Activated T-helper 1 cell treated with anti-CD3 and anti-CD28 coated beads, Interleukin-2, amount 50 U/mL, for 16 hours (primary cell): ENCODE measurements at places on chromosomes 7 and 10.

DNA sequence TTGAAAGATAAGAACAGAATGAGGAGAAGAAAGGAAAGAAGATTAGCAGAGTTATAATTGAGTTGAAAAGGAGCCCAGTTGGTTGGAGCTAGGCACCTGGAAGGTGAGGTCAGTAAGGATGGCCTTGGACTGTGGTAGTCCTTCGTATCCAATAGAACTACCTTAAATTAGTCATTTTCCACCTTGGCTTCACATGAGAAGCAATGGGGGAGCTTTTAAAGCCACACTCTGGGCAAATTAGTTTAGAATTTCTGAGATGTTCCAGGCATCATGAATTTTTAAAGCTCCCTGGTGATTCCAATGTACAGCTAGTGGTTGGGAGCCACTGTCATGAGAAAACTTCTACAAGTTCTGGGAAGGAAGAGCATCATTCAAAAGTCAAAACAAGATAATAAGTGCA, 27.3 kb upstream of the CYP3A5 start:
- DNase-seq, result no peak

- DNase-seq, result no peak
These were observed 58.2 kb downstream of the BPGM start for GRCh38 chr7:134704827-134705226.

DNA sequence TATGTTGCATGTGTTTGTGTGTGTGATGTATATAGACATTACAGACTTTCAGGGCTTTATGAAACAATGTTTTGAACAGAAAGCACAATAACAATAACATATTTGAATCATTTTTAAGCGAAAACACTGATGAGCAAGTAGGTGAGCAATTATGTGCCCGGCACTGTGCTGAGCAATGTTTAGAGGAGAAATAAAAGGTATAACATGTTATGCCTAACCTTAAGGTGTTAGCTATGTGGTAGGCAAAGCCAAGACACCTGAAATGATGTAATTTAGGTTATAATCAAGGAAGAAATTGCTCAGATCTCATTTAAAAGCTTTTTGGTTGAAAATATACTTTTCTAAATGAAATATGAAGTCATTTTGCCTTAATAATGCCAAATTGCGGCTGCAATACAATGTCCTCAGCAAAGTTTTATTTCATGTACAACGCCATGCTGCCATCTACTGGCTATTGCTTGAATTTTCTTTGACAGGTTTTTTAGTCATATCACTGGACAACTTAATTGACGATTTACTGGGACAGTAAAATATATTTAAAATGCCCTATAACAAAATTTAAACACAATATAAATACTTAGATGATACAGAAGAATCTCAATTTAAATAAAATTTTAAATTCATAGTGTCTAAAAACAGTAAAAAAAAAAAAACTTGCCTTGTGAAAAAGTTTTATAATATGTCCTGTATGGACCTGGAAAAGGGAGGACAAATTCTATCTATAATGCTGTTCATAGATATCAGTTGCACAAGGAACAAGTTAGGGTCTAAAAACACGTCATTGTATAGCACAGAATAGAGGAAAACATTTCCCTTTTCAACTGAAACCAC, 131.1 kb upstream of the CDK1 start:
- no peak for DNase-seq

DNA sequence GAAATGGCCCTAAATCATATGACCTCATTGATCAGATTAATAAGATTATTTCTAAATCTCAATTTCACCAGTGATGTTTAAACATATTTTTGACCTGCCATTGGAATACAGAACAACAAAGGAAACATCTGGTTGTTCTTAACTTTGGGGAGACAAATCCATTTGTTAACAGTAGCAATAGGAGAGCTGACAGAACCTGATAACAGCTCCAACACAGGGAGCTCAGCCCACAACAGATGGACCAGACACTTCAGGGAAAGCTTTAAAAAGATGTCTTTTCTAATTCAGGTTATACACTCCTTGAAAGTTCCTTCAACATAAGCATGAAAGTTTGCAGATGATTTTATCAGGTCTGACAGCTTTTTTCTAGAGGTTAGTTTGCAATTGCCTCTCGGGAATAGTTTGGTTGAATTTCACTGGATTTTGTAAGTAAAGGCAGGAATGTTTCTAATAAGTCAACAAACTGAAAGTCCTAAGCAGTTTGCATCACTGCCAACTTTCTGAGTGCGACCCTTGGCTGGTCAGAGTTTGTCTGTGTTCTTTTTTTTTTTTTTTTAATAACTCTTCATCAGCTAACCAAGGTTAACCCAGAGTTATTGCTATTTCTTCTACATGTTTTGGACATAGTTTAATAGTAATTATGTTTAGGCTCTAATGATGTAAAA, 6.5 kb upstream of the MET start:
- no peak for DNase-seq

DNA sequence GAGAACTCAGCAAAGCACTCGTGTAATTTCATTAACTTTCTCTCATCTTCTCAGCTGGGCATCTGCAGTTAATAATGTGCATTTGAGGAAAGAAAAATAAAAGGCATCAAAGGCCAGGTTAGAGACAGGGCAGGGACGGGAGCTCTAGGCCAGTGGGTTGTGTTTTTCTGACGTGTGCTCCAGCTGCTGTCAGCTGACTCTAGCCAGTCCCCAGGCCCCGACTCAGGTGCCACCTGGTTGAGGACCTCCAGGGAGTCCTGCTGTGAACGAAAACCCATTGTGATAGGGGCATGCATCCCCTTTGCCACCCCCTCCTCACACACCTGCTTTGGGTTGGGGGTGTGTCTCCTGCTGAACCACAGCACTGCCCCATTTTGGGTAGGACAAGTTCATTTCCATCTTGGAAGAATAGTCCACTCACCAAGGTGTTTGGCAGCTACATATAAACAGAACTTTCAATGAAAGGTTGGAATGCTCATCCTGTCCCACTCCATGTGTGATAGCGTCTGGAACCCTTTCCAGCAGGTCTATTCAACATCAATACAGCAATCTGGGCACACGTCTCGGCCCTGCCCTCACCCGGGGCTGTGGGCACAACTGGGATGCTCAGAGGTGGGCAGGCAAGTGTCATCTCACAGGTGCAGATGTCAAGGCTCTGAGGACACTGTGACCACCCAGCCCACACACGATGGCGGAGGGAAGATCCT, 146.1 kb upstream of the FAM20C start:
- DNase-seq, result no peak

GRCh38 chr7:149764481-149765398, 8.6 kb downstream of the ZNF467 start:
- DNase-seq, result no peak

DNA sequence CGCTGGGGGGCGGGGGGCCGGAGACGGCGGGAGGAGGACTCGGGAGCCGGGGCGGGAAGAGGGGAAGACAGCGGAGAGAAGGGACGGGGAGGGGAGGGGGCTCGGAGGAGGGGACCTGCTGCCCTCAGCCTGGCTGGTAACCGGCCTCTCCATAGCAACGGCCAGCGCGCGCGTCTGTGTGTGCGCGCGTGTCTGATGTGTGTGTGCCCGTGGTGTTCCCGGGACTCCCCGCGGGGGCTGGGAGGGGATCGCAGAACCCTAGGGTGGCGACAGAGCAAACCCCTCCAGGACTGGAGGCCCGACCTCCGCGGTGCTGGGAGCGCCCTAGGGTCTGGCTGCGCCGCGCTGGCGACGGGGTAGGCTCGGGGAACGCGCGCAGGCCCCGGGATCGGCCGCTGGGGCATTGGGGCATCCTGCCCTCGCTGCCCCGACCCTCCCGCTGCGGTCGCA, 356.3 kb downstream of the DNAJB6 start:
- no peak for DNase-seq

- no peak for DNase-seq
These were observed 11.4 kb downstream of the BUD31 start for GRCh38 chr7:99420213-99420612.

DNA sequence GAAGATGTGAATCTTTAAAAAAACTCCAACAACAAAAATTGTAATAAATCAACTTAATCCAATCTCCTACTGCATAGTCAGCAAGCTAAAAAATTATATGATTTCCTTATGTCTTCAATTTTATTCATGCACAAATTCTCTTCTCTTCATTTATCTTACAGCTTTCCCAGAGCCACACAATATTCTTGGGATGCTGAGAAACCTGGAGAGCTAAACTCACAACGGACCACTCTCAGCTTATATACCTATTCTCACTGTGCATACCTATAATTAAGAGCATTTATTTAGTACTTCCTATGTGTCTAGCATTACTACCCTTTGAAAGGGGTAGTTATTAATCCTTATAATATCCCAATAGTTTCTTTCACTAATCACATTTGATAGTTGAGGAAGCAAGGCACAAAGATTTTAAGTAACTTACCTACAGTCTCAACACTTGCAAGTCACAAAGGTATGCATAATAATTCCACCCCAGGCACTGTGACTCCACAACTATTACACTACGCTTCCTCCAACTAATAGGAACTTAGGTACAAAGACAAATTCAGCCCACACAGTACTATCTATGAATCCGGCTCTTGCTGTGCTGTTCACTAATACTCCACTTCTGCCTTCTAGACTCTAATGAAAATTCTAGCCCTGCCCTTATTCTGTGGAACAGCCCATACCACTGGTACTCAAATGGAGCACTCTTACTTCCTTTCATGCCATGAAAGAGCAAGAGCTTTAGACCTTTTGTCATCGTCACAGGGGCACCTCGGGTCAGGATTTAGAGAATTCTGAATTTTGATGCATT, 5.1 kb downstream of the CCDC71L start:
- DNase-seq, result no peak

DNA sequence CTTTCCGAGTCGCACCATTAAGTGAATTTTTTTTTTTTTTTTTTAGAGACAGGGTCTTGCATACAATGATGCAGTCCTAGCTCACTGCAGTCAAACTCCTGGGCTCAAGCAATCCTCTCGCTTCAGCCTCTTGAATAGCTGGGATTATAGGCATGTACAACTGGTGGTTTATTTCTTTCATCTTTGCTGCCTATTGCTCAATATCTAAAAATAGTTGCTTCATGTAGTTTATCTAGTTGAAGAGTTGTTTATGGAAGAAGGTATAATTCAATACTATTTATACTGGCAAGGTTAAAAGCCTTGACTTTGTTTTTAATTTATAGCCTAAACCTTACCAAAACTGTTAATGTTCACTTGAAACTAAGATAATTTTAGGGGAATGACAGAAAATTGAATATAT, 66.9 kb downstream of the SEMA3D start:
- no peak for DNase-seq

DNA sequence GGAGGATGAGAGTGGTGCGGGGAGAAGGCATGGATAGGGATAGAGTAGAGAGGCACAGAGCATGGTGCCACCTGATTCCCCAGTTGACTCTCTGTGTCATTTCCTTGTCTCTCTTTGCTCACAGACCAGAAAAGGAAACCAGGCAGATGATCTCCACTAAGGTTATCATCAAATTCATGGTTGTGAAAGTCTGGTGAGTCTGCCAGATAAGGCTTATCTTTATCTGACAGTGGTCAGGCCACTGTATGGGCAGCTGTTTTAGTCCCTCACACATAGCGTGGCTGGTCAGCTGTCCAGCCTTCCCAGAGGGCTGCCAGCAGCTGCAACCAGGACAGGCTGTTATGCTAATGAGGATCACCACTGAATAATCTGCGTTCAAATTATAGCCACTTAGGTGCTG, 99.0 kb downstream of the ADRA2A start:
- DNase-seq, result no peak

DNA sequence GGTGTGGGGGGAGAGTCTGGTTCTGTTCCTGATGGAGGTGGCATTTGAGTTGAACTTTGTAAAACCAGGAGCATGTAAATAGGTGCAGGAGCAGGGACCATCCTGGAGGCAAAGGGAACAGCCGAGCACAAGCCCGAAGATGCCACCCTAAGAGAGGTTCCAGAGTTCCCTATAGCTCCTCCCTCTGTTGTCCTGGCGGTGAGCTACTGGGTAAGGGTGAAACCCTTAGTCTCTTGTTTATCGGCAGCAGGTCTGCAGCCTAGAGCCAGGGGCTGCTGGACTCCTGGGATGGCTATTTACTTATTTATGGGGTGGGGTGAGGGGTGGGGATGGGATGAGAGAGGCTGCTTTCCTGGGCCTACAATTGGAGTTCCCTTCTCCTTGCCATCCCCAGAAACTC, 6.5 kb upstream of the LBX1 start:
- no peak for DNase-seq

GRCh38 chr10:71980181-71981014, 16.2 kb downstream of the CHST3 start:
- DNase-seq, result no peak

- no peak for DNase-seq
These were observed 126.0 kb downstream of the CHN2 start for GRCh38 chr7:29320577-29320976.

DNA sequence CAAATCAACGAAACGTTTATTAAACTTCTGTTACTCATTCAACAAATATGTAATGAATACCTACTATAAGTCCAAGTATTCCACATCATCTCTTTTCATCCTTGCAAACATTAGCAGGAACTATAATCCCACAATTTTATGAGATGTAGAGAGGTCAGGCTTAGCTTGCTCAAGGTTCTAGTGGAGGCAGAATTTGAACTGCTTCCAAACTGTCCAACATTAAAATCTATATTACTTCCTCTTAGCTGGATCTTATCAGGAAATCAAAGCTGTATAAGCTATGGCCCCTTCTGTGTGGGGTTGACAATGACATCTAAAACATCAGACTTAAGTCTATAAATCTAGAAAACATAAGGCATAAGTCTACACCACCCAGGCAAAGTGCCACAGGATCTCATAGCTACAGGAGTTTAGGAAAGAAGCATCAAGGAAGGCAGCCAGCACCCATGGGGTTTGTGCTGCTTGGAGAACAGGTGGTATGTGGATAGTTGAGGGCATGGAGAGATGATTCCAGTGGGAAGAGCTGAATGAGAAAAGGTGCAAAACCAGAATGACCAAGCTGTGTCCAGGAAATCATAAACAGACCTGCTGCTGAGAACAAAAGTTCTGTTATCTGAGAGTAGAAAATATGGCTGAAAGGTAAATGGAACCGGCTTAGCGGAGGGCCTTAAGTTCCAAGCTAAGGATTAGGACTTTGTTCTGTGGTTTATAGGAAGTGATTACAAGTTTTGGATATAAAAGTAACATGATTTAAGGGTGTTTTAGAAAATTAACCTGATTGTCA, 34.5 kb downstream of the PAPSS2 start:
- no peak for DNase-seq

GRCh38 chr10:131009791-131010190, 301.7 kb downstream of the TCERG1L start:
- no peak for DNase-seq

DNA sequence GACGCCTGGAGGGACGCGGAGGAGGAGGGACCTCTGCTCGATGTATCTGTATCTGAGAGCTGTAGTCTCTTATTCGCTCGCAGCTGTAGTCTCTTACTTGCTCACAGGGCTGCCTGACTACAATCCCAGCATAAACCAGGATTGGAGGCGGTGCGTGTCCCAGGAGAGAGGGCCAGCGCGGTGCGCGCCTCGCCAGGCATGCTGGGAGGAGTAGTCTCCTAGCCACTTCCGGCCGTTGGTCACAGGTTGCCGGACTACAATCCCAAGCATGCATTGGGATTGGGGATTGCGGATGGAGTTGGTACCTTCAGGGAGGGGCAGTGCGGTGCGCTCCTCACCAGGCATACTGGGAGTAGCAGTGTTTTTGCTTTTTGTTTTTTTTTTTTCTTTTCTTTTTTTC, 421.7 kb upstream of the NUPR2 start:
- DNase-seq, result no peak
